ENCODE measurements at places on chromosomes 5 and 9.

- no peak for DNase-seq
These were observed 127.8 kb downstream of the ZNF354C start for GRCh38 chr5:179187681-179188575.

GRCh38 chr5:96244696-96245095 lies 188.4 kb downstream of the PCSK1 start:
- DNase-seq = no peak

DNA sequence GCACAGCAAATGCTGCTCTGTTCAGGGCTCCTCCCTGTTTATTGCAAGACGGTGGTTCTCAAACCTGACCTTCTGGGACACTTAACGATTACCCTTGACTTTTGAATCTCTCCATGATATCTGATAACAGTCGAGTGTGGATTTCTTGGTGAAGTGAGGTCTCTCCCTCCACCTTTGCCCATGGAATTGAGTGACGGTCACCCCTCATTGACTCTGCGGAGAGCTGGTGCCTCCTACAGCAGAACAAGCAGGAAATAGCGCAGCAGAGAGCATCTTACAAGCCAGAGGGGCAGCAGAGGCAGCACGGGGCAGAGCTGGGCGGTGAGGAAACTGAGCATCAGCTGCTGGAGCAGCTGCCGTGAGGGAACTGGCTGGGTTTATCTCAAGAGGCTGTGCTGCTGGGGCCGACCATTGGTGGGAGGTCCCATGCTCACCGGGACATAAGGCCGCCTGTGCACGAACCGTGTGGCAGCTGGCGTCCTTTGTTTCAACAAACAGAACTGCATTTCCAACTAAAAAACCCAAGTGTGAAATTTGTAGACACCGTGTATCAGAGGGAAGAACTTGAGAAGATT lies 189.8 kb downstream of the MTRR start:
- no peak for DNase-seq

GRCh38 chr5:3155046-3155445 lies 403.6 kb upstream of the IRX2 start:
- DNase-seq = no peak

GRCh38 chr9:133135146-133135745 lies 14.2 kb upstream of the RALGDS start:
- DNase-seq = no peak

- no peak for DNase-seq
These were observed 54.7 kb downstream of the TNC start for GRCh38 chr9:115063058-115063845.

DNA sequence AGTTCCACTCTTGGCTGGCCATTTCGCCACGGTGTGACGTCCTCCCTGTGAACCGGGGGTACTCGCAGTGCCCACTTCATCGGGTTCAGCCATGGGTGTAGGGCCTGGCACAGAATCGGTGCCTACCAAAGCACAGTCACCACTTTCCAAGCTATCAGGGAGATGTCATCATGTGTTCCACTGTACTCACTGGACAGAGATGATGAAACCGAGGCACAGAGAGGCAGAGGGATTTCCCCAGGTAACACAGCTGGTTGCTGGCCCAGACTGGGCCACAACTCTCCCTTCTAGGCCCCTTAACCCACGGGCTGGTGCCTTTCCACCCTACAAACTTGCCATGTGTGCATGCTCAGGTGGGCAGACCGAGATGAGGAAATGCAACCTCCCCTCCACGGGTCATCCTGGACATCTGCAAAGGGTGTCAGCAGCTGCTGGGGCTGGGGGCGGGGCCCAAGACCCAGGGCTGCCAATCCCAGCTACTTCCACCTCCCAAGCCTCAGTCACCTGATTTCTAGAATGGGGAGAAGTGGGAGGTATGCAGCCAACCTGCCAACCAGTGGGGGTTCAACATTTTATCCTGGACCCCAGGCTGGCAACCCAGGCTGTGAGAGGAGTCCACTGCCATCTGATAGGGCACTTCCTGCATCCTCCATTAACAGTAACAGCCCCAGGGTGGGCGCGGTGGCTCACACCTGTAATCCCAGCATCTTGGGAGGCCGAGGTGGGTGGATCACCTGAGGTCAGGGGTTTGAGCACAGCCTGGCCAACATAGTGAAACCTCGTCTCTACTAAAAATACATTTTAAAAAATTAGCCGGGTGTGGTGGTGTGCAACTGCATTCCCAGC lies 893 bp upstream of the SH2D3C start:
- peak; percentile 55 for DNase-seq

GRCh38 chr9:109012009-109012875 lies 1.1 kb downstream of the CTNNAL1 start:
- DNase-seq = no peak

DNA sequence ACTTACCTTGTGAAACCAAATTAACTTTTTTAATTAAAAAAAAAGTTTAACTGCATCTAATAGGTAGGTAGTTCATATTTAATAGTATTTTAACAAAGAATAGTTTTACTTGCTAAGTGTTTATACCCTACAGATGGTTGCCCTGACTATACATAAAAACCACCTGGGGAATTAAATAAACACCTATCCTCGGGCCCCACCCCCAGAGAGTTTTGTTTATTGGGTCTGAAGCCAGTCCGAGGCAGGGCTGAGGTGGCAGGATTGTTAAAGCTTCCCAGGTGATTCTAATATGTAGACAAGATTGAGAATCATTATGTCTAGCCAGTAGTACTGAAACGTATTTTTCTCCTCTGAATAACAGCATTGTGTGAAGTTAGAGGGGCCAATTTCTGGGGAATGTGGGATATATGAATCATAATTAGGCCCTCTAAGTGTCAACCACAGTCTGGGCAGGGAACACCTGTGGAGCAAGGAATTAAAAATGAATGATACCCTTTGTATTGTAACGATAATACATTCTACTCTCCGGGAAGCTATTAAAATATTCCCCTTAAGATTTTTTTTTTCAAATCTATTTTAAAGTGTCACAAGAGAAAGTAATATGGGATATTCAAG lies 5.6 kb upstream of the PAM start:
- DNase-seq = no peak

- no peak for DNase-seq
These were observed 15.8 kb downstream of the PPARGC1B start for GRCh38 chr5:149745943-149746324.

GRCh38 chr5:84292000-84292642 lies 92.6 kb downstream of the EDIL3 start:
- no peak for DNase-seq

DNA sequence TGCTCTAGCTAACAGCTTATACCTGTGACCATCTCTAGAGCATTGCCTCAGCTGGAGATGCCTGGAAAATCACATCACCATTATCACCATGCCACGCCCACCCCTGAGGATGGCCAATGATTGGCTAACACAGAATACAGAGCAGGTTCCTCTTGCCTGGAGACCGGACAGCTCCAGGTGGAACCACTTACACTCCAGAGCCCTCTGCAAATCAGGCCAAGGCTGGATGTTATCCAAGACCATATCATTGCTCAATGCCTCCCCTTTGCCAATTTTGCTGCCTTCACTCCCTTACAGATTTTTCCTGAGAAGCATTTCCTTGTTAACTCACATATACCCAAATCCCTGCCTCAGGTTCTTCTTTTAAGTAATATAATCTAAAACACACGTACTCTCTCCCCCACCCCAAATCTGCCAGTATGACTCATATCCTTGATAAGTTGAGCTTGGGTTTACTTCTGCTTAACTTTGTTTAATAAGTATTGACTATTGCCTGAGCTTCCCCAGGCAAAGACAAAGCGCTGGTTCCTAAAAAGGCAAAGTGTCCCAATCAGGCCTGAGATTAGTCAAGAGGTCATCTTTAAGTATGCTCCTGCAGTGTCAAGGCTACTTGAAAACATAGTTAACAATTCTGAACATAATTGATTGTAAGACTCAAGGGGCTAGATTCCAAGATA lies 309.6 kb downstream of the EPB41L4A start:
- DNase-seq = no peak

DNA sequence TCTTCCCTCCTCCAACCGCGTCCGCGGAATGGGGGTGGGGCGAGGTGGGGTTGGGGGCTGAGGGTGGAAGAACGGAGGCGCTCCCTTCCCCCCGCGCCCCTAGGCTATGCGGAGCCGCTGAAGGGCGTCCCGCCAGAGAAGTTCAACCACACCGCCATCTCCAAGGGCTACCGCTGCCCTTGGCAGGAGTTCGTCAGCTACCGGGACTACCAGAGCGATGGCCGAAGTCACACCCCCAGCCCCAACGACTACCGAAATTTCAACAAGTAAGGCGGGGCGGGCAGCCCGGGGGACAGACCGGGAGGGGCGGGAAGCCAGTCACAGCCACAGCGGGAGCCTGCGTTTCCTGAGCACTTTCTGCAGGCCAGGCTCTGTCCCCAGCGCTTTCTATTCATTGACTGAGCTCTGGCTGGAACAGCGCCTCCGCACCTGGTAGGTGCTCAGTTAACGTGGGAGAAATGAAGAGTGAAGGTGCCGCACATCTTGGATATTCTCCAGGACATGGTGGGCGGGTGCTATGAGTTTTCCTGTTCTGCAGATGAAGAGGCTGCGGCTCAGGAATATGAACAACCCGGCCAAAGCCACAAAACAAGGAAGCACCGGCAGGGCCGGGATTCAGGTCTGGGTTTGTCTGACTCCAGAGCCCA lies 11.3 kb downstream of the MYOZ3 start:
- DNase-seq = no peak

DNA sequence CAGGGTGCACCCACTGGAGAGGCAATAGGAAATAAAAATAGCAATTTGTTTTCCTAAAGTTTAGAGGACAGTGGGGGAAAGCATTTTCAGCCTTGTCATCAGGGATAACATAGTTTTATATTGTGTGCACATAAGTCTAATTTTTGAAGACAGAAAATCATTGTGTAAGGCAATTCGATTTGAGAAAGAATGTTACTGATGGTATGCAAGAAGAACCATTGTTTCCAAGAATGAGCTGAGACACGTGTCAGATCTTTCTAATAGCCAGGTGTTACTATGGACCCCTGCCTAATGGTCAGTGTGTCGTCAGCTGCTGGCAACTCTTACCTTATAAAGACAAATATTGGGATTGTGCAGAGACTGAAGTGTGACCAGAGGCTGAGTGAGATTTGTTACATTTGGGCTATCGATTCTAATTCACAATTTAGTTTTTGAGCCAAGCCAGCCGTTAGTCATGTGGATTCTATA lies 67.1 kb upstream of the PPP2R2B start:
- no peak for DNase-seq

- no peak for DNase-seq
These were observed 93.4 kb downstream of the PLPPR1 start for GRCh38 chr9:101121836-101122399.

DNA sequence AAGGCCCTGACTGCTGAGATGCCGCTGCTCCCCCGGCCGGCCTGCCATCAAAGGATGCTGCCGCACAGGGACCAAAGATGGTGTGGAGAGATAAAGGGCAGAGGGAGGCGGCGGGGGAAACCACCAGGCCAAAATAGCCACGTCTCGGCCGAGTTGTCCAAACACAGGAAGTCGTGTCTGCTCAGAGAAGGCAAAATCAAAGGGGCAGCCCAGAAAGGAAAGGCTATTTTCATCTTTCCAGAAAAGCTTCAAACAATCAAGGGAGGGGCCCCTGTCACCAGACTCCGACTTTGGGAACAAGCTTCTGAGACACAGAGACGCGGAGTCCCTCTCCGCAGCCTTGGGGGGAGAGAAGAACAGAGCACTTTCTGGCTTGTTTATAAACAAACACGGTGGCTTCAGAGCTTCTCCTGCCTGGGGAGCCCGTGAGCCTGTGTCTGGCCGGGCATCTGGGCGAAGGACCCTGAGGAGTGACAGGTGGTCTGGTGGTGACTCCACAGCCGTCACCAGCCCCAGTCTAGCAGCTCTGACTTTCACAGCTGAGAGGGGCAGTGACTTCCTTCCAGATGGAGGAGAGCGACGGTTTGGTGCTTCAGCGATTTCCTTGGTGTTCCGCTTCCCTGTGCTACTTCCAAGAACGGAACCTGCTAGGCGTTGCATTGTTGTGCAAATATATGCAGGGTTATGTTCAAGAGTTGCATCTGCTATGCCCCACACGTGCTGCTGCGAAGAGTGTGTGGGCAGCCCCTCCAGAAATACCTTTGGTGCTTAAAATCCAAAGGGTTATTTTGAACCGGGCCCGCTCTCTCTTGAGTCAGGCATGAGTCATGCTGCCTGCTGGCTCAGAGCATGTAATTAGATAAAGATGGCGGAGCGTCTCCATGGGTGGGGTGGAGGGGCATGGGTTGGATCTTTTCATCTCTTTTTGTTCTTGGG lies 24.0 kb downstream of the ADAMTSL2 start:
- DNase-seq = peak; percentile 21

DNA sequence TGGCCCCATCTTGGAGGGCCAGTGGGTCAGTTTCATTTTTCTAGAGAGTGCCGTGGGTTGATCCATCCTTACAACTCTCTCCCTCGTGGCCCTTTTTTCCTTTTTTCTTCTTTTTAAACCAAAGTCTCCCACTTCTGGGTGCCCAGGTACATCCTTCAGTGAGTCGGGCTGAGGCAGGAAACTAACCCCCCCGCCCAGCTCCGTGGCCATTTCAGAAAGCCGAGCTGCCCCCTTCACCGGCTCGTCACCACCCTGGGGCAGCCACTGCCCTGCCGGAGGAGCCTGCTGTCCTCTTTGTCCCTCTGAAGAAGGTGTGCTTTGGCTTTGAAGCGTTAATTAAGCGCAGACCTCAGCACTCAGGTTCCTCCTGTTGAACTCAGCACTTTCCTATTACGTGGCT lies 5.2 kb downstream of the CFAP77 start:
- DNase-seq = no peak

DNA sequence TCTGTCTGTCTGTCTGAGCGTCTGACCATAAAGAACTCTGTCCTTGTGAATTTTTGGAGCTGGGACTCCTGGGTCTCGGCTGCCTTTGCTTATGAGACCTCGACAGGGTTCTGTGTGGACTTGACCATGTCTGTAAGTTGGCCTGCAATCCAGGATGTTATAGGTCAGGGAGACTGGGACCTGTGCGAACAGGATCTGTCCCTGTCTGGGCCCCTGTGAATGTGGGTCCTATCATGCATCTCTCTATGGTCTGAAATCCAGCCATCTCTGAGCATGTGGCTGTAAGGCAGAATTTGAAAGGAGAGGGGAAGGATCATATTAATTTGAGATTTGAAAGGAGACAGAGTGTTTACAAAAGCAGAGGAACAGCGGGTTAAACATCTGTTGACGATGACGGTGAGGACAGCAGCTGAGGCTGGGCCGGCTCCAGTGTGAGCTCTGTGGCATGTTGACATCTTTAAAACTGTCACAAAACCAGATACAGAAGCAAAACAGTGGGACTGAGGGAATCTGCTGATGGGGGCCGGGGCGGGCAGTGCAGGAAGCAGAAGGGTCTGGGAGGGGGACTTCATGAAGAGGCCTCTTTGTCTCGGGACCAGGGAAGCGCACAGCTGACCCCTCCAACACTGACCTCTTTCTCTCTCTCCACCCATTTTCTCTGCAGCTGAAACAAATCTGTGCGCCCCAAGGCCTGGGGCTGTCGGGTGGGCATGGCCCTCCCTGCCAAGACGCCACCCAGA lies 19.1 kb upstream of the MVB12B start:
- no peak for DNase-seq

All from stimulated activated CD4-positive, alpha-beta T cell treated with anti-CD3 and anti-CD28 coated beads, TNF-alpha, amount 100 ng/mL, for 24 hours (primary cell).